ENCODE measurements at places on chromosomes 16 and 17. TPM values are rescaled to one million over a fixed set of nuclear protein-coding genes. Genes with fewer than 3 reads are reported as not detected.

Gene LMF1
- total RNA-seq, result 35.6 TPM

DNA sequence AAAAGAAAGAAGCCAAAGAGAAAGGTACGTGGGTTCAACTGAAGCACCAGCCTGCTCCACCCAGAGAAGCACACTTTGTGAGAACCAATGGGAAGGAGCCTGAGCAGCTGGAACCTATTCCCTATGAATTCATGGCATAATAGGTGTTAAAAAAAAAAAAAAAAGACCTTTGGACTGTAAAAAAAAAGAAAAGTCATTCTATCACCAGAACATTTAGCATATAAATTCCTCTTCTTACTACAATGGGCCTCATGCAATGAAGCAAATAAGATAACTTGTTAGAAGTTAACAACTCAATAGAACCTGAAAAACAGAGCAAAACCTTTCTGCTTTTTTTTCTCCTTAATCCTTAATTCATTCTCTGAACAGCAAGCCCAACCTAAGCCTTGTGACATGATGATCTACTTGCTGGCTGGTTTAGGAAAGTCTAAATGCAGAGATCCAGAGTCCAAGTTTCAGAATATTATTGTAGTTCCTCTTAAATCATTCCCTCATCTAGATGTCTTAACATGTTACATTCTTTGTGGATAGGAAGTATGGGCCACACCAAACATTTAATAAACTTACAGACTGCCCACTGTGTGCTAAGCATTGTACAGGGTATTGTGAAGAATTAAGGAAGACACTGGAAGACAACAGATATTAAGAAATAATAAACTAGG lies 45.4 kb downstream of the BRCA1 start:
- DNase-seq, result no peak
- no peaks in the 10 kb centered on the region for H3K27me3 ChIP-seq
- H3K4me1 ChIP-seq, result no peaks in the 10 kb centered on the region
- 0 out of 2 replicates have a peak, but pooled peaks cover 5% of the 10 kb centered on the region for H3K36me3 ChIP-seq

GRCh38 chr17:80818871-80819270 lies 172.8 kb upstream of the CHMP6 start:
- H3K36me3 ChIP-seq, result no peaks in the 10 kb centered on the region
- H3K4me1 ChIP-seq, result no peaks in the 10 kb centered on the region
- DNase-seq, result no peak
- no peak overlapping the region for H3K27ac ChIP-seq
- no peaks in the 10 kb centered on the region for H3K27me3 ChIP-seq
- no peak overlapping the region for H3K4me3 ChIP-seq

Gene TMEM94
- total RNA-seq, result 78.9 TPM

DNA sequence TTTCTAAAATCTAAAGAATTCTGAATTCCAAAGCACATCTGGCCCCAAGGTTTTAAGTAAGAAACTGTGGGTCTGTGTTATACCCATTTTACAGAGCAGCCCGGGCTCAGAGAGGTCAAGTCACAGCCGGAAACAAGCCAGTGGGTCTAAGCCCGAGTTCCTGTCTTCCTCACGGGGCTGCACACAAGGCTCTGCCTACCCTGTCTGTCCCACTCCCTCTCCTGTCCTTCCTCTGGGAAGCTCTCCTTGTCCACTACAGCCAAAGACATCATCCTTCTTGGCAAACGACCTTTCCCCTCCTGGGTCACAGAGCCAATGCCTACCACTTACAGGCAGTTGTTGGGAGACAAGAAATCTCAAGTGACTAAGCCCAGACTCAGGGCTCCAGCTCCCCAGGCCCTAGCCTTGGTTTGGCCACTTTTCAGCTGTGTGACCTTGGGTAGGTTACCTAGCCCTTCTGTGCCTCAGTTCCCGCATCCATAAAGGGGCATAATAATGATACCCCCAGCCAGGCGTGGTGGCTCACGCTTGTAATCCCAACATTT lies 55.6 kb upstream of the MAP3K14 start:
- H3K36me3 ChIP-seq, result no peaks in the 10 kb centered on the region
- H3K4me1 ChIP-seq, result peaks cover 73% of the 10 kb centered on the region
- peak overlapping the region; percentile 99 for H3K27ac ChIP-seq
- H3K4me3 ChIP-seq, result peak overlapping the region; percentile 40
- no peaks in the 10 kb centered on the region for H3K27me3 ChIP-seq
- peak; percentile 68 for DNase-seq

Gene SPATA32
- total RNA-seq, result 0.48 TPM

DNA sequence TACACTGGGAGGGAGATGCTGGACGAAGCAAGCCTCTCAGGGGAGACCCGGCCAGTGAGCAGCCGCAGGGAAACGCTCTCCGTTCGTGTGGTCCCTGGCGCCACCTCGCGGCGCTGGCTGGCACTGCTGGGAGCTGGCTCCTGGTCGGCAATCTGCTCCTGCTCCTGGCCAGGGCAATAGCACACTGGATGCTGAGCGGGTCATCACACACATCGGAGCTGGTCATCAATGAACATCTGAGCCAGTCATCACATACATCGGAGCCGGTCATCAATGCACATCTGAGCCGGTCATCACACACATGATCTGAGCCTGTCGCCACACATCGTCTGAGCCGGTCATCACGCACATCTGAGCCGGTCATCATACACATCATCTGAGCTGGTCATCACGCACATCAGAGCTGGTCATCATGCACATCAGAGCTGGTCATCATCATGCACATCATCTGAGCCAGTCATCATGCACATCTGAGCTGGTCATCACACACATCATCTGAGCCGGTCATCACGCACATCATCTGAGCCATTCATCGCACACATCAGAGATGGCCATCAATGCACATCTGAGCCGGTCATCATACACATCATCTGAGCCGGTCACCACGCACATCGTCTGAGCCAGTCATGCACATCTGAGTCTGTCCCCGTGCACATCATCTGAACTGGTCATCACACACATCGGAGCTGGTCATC lies 217.3 kb downstream of the RBFOX3 start:
- no peak overlapping the region for H3K4me3 ChIP-seq
- no peaks in the 10 kb centered on the region for H3K4me1 ChIP-seq
- H3K27ac ChIP-seq, result no peak overlapping the region
- no peaks in the 10 kb centered on the region for H3K36me3 ChIP-seq
- peaks cover 61% of the 10 kb centered on the region for H3K27me3 ChIP-seq
- DNase-seq, result no peak

GRCh38 chr16:23124315-23124714 lies 24.9 kb downstream of the USP31 start:
- H3K36me3 ChIP-seq, result no peaks in the 10 kb centered on the region
- DNase-seq, result no peak
- no peak overlapping the region for H3K4me3 ChIP-seq
- no peaks in the 10 kb centered on the region for H3K27me3 ChIP-seq
- no peaks in the 10 kb centered on the region for H3K4me1 ChIP-seq
- no peak overlapping the region for H3K27ac ChIP-seq

Gene TGFB1I1
- 15.3 TPM for total RNA-seq
